ENCODE measurements at places on chromosomes 2 and 18.

- DNase-seq: no peak
These were observed 186.7 kb downstream of the CAMKMT start for GRCh38 chr2:44548221-44549098.

DNA sequence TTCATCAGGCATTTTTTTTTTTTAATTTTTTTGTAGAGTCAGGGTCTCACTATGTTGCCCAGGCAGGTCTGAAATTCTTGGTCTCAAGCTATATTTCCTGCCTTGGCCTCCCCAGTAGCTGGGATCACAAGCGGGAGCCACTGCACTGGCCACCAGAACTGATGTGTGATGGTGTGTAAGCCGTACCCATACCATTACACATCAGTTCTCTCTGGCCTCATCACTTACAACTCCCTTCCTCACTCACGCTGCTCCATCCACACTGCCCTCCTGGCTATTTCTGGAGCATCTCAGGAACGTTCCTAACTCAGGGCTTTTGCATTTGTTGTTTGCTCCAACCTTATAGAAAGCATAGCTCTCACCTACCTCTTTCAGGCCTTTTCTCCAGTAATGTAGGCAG is 834.5 kb upstream of the ID2 start:
- no peak for DNase-seq

DNA sequence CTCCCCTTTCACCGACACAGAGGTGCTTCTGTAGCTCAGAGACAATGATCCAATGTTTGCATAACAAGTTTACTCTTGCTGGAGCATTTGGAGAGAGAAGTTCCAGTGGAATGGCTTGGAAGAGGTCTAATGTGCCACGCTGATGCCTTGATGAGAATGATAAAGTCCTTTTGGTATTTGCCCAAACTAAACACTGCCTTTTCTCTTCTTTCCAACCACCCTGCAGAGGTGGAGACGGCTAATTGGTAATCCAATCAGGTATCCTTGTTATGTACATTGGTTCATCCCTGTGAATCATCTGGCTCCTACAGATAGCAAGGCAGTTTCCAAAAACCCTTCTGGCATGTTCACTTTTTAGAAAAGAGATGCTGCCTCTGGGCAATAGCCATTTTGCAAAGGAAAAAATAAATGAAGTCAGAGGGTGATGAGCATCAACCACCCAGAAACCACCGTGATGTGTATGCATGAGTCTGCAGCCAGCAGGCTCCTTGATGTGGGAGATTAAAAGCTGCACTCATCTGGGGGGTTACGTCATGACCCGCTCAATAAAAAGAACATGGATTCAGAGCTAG is 40.6 kb downstream of the KIAA2012 start:
- no peak for DNase-seq

DNA sequence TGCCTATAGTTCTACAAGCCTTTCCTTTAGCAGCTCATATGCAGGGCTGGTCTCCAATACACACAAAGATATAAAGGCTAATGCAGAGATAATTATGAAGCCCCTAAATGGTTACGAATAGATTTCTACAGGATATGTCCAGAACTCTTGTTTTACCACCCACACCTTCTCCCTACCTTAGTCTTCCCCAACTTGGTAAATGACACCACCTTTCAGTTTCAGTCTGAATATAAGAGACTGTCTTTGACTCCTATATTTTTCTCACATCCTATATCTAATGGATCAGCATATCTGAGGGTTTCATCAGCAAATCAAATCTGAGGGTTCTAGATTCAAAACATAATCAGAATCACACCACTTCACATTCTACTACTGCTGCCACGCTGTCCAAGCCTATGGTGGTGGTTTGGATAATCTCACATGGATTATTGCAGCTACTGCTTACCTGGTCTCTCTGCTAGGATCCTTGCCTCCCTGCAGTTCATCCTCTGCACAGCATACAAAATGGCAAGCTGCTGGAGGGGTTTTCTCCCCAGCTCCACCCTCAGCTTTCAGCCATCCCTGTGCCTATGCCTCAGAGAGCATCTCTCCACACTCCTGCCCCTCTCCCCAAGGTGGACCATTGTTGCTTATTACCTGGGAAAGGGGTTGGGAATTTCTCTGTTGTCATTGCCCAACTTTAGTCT is 178.0 kb upstream of the SPOPL start:
- DNase-seq: no peak

DNA sequence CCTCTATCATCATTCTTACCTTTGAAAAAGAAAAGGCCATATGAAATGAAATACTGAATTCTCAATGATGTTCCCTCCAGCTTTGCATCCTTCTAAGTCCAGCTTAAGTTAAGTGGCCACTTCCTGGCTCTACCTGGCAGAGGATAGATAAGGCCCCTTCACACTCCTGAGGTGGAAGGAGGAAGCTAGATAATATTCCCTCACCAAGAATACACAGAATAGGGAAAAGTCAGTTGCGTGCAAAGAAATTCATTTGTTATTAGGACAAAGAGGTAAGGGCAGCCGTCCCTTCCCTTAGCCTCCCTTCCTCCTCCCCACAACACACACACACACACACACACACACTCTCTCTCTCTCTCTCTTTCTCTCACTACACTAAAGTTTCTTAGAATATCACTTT is 37.5 kb downstream of the OLA1 start:
- DNase-seq: no peak

GRCh38 chr2:219172231-219173154 is 2.7 kb upstream of the SLC23A3 start:
- no peak for DNase-seq

DNA sequence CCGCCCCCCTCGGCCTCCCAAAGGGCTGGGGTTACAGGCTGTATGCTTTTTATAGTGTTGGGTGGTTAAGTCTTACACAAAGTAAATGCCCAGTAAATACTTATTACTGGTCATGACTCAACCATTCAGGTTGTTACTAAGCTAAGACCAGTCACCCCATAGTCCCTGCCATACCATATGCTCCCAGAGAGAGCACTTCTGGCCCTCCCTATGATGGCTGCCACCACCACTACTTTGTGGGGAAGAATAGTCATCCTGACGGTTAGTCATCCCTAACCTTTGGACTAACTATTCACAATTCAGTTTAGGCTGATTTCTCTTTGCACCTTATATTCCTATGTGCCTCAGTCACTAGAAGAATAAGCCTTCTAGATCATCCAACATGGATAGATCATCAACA is 42.0 kb upstream of the MSH2 start:
- DNase-seq: no peak

DNA sequence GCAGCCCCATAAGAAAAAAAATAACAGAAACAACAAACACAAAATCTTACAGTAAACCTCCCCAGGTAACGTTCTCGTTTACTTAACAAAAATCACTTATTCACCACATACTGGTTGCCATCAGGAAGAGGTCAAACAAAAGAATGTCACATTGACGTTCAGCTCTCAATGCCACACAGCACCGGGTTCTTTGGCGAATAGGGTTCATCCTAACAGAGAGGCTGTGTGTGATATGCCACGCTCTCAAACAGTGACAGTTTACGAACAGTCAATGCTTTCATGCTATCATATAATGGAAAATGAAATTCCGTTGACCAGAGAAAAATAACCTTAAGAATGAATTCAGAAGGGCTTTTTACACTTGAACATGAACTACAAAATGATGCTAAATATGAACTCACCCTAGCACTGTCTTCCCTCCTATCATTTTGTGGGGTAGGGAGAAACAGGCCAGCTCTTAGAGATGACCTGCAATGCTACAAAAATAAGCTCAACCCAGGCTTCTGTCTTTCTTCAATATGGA is 2.0 kb downstream of the TMEM163 start:
- no peak for DNase-seq

GRCh38 chr2:32627441-32627813 is 423 bp upstream of the TTC27 start:
- DNase-seq: peak; percentile 23

- no peak for DNase-seq
These were observed 63.9 kb downstream of the SPRED2 start for GRCh38 chr2:65368468-65368867.

- DNase-seq: no peak
These were observed 3.1 kb downstream of the EFR3B start for GRCh38 chr2:25044990-25045389.

- no peak for DNase-seq
These were observed 390.2 kb upstream of the SETBP1 start for GRCh38 chr18:44290366-44290977.

- DNase-seq: no peak
These were observed 146.1 kb downstream of the HAUS1 start for GRCh38 chr18:46250084-46250811.

DNA sequence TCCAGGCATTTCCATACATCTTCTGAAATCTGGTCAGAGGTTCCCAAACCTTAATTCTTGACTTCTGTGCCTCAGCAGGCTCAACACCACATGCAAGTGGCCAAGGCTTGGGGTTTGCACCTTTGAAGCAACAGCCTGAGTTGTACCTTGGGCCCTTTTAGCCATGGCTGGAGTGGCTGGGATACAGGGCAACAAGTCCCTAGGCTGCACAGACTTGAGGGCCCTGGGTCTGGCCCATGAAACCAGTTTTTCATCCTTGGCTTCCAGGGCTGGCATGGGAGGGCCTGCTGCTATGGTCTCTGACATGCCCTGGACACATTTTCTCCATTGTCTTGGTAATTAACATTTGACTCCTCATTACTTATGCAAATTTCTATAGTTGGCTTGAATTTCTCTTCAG is 988.8 kb upstream of the CNTNAP5 start:
- DNase-seq: no peak

GRCh38 chr2:25389161-25389560 is 47.4 kb upstream of the DNMT3A start:
- no peak for DNase-seq

DNA sequence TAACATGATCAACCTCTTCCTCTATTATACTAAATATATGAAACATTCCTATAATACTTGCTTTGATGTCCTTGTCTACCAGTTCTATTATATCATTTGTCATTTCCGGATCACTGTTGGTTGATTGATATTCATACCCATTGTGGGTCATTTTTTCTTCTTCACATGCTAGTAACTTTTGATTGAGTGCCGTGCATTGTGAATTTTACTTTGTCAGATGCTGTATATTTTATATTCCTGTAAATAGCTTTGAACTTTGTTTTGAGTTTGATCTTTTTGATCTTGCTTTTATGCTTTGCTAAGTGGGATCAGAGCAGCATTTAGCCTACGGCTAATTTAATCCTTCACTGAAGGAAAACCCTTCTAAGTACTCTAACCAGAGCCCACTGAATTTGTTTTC is 168.9 kb upstream of the RAB6C start:
- DNase-seq: no peak

- DNase-seq: no peak
These were observed 888.4 kb downstream of the TRIB2 start for GRCh38 chr2:13604951-13605661.

GRCh38 chr2:40087927-40088326 is 308.9 kb upstream of the THUMPD2 start:
- no peak for DNase-seq

- DNase-seq: no peak
These were observed 260.1 kb downstream of the KCNE4 start for GRCh38 chr2:223311889-223312680.

DNA sequence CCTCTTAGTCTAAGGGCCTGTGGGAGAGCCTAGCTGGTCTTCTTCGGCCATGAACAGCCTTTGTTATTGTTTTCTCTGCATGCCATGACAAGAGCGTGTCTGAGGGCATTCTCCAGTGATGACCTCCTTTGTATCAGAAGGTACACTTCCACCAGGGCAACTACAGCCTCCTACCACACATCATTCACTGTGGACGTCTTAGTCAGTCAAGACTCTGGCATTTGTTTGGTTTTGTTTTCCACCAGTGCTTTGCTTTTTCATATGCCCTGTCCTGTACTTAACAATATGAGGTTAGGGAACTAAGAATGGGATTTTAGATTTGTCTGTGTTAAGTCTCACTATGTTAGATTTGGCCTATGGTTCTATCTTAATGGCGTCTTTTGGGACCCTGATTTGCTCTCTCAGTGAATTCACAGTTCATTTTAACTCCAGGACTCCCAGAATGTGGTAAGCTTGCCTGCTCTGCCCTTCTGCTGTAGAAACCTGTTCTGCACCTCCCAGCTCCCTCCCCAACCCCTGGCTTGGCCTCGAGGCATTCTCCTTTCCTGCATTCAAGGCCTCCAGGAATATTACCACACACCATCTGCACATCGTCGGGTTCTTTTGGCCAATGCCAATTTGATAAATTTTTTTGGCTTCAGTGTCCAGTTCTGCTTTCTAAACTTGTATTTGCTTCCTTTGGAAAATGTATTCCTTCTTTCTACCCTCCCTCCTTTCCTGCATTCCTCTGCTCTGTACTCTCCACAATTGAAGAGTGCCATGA is 42.8 kb upstream of the IL1R1 start:
- no peak for DNase-seq

DNA sequence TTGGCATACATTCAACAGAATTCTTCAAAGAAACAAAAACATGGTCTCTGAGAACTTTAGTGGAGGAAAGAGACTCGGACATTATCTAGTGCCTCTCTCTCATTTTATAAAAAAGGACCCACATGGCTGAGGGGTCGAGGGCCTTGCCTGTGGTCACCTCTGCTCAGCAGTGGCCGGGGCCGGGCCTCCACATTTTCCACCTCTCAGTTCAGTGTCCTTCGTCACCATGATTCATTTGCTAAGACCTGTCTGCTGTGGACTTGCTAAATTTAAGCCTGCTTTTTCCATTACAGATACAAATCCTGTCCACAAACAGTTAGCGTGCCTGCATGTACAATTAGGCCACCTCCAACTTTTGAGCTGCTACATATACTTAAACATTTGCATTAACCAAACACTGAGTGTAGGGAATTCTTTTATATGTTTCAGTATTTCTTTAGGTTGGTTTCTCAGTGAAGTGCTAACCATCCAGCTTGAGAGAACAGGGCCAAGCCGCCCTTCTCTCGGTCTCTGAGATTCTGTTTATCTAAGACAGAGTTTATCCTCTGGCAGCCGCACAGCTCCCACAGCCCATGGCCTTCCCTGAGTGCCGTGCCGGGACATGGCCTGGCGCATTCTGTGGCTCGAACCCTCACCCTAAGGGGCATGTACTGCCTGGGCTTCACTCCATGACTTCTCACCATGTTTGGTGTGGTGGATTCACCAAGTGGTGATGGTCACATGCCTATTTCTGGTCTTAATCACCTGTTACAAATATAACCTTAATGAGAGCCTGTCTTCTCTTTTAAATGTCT is 46.2 kb downstream of the COA5 start:
- DNase-seq: no peak

- no peak for DNase-seq
These were observed 24.5 kb downstream of the NDUFA10 start for GRCh38 chr2:240000671-240001070.

- DNase-seq: no peak
These were observed 2.5 kb downstream of the ATP9B start for GRCh38 chr18:79071503-79072210.

GRCh38 chr2:23042216-23042906 is 342.6 kb upstream of the KLHL29 start:
- DNase-seq: no peak

- DNase-seq: no peak
These were observed 70.6 kb upstream of the PPM1B start for GRCh38 chr2:44098050-44098449.

- no peak for DNase-seq
These were observed 64.4 kb downstream of the NCK2 start for GRCh38 chr2:105809097-105809473.

DNA sequence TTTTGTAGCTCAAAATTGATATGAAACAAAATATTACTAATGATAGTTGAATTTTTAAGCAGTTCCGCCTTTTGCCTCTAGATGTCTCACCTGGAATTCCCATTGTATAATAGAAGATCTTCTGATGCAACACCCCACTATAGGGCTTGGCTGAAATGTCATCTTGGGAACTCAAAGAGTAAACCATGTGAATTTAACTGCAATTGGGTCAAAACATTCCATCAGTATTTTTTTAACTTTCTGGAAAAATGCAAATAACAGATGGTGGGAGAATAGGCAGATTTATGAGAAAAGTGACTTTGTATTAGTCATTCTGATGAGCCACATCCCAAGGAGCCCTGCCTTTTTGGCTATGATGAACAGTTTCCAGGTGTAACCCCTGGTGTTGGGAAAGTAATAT is 489.9 kb downstream of the NYAP2 start:
- no peak for DNase-seq
